Kidney tubule cell (primary cell): ENCODE measurements at places on chromosomes 1 and 21.

DNA sequence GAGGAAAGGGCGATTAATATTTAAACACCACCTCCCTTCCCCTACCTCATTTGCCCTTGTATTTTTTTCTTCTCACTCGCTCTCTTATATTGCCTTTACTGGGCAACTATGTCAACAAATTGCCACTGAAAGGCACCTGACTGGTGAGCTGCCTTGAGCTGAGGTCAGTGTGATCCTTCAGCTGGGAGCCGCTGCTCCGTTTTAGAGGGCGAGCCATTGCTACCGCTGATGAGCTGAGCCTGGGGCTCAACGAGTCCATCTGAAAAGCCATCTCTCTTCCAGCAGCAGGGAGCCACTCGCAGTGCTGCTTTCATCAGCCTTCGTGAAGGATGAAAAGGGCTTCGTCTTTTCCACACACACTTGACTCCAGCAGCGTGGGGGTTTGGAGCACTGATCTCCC, 108.0 kb upstream of the KIF26B start:
- DNase-seq = peak; percentile 6

DNA sequence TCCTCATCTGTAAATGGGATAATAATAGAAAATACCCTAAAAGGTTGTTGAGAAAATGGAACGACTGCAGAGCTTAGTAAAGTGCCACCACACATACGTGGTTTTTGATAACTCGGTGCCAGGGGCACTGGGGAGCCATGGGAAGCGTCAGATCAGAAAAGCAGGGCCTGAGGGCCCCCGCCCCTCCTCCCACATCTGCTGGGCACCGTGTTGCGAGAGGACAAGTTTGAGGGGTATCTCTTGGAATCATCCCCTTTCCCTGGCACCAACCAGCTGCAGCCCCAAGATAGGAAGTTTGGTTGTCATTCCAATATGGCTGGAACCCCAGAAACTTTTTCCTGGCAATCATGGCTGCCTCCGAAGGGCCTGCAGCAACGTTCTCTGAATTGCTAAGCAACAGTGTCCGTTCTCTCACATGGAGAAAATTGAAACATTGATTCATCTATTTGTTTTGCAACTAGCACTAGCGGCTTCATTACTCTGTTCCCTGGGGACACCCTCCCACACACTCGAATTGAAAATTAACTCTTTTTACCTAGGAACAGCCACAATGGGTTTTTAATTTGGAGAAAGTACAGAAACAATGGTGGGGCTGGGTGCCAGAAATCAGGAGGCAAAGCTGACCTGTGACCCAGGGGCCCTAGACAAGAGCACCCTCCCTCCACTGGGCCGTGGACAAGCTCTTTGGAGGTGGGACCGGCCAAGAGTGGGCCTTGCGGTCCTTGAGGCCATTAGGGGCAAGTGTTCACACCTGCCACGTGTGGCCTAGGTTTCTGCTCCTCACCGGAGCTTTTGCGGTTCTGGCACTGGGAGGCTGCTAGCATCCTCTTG, 190.0 kb upstream of the VAMP3 start:
- no peak for DNase-seq

DNA sequence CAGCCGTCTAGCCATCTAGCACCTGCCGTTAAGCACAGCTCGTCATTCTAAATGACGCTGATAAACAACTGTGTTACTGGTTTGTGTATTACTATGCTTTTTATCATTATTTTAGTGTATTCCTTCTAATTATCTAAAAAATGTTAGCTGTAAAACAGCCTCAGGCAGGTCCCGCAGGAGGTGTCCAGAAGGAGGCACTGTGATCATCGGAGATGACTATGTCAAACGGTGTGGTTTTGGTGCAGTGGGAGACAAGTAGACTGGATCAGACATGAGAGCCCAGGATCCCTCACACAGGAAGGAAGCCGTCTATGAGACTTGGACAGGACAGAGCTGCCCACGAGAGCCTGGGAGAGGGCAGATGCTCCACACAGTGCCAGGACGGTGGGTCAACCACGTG, 55.3 kb upstream of the COL6A1 start:
- no peak for DNase-seq

GRCh38 chr1:234631721-234632125, 21.7 kb upstream of the IRF2BP2 start:
- DNase-seq = peak; percentile 95

- no peak for DNase-seq
These were observed 15.0 kb downstream of the PIK3C2B start for GRCh38 chr1:204479387-204480136.

DNA sequence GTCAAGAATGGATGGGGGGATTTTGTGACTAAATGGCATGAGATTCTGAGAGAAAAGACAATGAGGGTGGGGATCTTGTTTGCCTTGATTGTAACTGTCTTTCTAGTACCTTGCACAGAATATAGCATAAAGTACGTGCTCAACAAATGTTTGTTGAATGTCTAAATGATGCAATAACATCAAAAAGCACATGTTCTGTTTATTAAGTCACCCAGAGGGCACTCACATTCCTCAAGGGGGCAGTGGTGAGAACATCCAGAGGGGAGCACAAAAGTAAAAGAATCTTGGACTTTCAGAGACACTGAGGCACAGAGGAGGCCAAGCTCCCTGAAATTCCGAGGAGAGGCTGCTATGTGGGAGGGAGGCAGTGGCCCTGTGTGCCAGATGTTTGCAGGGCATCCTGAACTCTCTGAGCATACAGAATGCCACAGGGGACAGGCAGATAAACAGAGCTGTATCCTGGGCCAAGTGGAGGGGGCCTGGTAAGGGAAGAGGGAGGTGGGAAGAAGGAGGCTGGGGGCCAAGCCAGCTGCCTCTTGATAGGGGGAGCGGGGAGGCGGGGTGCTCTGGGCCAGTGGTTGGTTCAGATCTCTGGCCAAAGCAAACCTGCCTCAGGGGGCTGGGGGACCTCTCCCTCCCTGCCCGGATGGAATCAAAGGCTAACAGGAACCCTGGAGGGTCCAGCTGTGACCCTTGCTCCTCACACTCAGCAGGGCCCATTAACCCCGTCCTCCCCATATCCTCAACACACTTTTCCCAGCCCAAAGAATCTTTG, 6.5 kb upstream of the ATP1A2 start:
- peak; percentile 40 for DNase-seq

DNA sequence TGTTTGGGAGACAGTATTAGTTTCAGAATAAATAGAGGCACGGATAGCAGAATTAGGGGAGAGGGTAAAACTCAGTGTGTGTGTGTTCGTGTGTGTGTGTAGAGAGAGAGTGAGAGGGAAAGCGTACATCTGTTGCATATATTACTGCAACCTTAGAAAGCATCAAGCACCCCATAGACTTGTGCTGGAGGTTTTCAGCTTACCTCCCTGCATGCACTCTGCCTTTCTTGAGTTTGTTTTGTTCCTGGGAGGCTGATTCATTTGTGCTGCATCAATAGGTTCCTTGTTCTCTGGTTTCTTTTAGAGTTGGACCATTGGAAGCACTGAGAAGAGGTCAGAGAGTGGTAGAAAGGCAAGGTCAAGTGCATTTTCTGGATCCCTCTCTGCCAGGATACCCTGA, 104.4 kb upstream of the KCNK1 start:
- no peak for DNase-seq
